ENCODE measurements at places on chromosomes 6 and 20. TPM values are rescaled to one million over a fixed set of nuclear protein-coding genes. Genes with fewer than 3 reads are reported as not detected.

RNF217 gene
- 27.1 TPM for total RNA-seq

SIRPG gene
- under 0.01 TPM for total RNA-seq

GUCA1A gene
- total RNA-seq: not detected

SLC17A3 gene
- not detected for total RNA-seq

NDUFAF5 gene
- 16.7 TPM for total RNA-seq

C20orf141 gene
- total RNA-seq: not detected

RAET1L gene
- total RNA-seq: not detected

GZF1 gene
- 11.0 TPM for total RNA-seq

HLA-DQA1 gene
- 1.0 TPM for total RNA-seq

C4B gene
- 18.3 TPM for total RNA-seq

LY6G6F gene
- total RNA-seq: not detected

ADGRB3 gene
- total RNA-seq: 3.1 TPM

XKR7 gene
- total RNA-seq: not detected

SYCP2L gene
- 1.6 TPM for total RNA-seq

OR2H1 gene
- total RNA-seq: not detected

CYP39A1 gene
- total RNA-seq: 6.3 TPM

POPDC3 gene
- total RNA-seq: 52.2 TPM

NRN1 gene
- 13.6 TPM for total RNA-seq

SIGLEC1 gene
- 2.1 TPM for total RNA-seq

LSM2 gene
- total RNA-seq: 45.9 TPM

GHRH gene
- total RNA-seq: not detected

HECA gene
- total RNA-seq: 17.7 TPM

DYNLT2 gene
- 0.52 TPM for total RNA-seq

CFAP61 gene
- 1.0 TPM for total RNA-seq

RBM12 gene
- total RNA-seq: 38.6 TPM

RIN2 gene
- 27.1 TPM for total RNA-seq

RIPPLY2 gene
- total RNA-seq: 1.6 TPM

SASH1 gene
- total RNA-seq: 85.1 TPM

PGC gene
- total RNA-seq: 0.52 TPM

SCUBE3 gene
- 0.52 TPM for total RNA-seq

GLYATL3 gene
- total RNA-seq: not detected

RHAG gene
- 1.6 TPM for total RNA-seq

BCAS4 gene
- 1.0 TPM for total RNA-seq

GABBR1 gene
- 9.9 TPM for total RNA-seq

TFAP2C gene
- total RNA-seq: not detected

CDK5RAP1 gene
- total RNA-seq: 20.4 TPM

ANKRD6 gene
- total RNA-seq: 4.2 TPM

CAPN11 gene
- total RNA-seq: 0.52 TPM

BCL2L1 gene
- total RNA-seq: 44.9 TPM
